ENCODE measurements at places on chromosomes 16 and 17.

DNA sequence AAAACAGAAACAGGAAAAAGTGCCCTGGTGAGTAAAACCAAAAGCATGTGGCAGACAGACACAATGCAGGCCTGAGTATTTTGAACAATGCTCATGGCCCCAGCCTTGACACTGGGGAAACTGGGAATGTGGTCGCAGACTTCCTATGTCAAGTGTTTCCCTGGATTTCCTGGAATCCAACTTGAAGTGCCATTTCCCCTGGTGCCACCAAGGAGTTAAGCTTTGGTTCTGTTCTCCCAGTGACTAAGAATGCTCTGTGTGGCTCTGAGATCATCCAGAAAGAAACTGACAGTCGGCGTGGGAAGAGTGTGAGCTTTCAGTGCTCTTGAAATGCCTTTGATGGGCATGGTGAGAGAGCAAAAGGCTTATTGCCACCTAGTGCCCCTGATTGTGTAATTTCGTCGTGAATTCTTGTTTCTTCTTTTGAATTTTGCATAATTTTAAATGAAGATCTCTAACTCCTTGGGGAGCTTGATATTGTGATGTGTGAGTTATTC is 96.0 kb downstream of the YPEL2 start:
- no peak for DNase-seq

GRCh38 chr17:73731733-73732132 is 87.5 kb upstream of the SDK2 start:
- no peak for DNase-seq

DNA sequence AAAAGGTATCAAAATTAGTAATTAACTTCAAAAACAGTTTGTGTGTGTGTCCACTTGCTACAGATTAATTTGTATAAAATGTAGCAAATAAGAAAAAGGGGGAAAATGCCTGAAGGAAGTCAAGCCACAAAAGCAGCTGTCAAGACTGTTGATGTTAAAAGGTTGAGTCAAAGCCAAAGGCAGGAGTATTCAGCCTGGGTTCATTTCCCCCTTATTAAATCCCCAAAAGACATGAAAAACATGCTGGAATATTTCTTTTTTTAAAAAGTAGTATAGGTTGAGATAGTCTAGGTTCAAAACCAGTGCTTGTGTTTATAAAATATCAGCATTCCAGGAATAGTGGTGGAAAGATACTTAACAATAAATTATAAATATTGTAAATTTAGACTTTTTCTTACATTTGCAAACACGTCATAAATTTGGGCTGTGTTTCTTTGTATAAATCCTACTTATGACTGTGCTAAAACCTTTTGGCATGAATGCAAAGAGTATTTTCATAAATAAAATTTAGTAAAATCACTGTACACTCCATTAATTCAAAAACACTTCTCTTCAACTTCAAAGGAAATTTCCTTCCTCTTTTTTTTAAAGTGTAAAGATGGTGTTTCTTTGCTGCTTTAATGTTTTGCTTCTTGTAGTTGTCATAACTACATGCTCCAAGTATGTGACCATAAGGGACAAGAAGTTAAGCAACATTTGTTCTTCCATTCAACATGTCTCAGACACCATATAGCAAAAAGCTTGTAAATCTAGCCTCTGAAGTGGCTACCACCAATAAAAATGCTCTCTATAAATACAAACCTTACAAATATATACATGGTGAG is 72.0 kb downstream of the SKAP1 start:
- DNase-seq = no peak

DNA sequence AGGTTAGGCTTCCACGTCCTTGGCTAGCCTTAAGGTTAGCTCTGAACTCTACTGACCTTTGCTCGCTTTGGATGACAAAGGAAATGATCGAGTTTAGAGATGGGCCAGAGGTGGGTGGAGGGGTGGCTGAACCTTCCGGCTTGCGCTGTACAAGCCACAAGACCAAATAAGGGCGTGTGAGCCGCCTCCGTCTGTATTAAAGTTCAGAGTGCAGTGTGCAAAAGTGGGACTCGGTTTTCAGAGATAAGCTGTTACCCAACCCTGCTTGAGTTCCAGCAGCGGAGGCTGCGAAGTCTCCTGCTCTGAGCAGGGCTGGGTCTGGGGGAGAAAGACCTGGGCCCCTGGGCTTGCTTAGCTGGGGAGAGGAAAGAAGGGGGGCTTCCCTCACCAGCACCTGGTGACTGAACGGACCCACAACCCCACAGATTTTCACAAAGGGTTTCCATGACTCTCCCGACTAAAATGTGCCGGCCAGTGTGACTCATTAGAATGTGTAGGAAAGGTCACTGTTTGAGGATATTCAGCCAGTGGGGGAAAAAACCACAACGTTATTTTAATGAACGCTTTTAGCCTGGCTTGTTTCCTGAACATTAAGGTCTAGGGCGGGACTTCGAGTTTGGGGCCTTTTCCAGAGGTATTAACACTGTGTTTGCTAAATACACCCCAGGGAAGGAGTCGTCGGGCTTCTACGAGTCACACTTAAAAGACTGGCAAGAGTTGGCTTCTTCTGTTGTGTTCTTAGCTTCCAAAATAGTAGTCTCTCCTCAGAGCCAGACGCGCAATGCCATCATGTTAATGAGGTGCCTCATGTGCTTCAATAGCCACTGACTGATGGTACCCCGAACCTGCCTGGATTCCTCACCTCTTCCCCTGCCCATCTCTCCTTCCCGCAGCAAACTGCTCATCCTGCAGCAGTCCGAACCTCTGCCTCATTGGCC is 67.0 kb downstream of the CENPV start:
- peak; percentile 88 for DNase-seq

DNA sequence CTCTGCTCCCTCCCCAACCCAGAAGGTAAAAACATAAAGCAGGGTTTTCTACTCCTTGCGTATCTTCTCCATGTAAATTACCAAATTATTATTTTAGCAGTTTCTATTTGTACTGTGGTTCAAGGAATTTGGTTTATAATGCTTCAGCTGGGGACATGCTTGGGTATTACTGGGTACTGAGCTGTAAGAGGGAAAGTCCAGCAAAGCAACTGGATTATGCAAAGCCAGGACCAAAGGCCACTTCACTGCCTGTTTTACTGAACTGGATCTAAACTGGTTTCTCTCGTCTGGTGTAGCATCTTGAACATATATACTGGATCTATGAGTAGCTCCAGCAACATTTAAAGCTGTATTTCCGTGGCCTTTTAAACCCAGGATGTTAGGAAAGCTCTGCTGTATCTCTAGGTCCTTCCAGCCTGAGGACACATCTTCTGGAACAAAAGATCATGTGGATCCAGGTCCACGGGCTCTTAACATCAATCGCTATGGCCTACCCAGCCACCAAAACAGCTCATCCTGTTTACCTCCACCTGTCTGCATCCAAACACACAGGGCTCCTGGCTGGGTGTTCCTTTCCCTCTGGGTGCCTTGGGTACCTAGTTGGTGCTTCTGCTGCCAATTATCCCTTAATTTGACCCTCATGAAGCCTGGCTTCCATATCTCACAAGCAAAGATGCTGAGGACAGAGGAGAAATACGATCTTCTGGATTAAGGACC is 7.2 kb downstream of the PMP22 start:
- no peak for DNase-seq

DNA sequence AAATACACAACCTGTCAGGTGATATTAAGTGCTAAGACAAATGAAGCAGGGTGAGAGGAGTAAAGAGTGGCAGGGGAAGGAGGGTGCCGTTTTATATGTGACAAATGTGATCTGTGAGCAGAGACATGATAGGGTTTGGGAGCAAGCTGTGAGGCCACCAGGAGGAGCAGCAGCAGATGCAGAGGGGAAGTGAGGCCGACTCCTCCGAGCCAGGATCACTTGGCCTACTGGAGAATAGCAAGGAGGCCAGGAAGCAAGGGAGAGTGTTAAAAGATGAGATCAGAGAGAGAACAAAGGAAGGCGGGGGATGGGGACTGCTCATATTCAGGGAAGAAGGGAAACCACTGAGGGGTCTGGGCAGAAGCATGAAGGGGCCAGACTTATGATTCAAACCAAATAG is 129.4 kb downstream of the TANGO6 start:
- no peak for DNase-seq

DNA sequence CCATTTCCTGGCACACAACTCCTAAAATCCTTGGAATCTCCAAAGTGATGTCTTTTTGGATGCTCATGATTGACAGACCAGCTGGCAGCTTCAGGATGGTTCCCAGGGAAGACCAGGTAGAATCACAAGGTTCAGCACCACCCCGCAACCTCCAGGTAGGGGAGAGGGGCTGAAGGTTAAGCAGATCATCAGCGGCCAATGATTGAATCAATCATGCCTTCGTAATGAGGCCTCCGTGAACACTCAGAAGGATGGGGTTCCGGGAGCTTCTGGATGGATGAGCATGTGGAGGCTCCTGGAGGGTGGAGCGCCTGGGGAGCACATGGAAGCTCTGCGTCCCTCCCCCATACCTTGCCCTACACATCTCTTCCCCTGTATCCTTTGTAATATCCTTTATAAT is 185.9 kb downstream of the SEC14L1 start:
- DNase-seq = peak; percentile 13

DNA sequence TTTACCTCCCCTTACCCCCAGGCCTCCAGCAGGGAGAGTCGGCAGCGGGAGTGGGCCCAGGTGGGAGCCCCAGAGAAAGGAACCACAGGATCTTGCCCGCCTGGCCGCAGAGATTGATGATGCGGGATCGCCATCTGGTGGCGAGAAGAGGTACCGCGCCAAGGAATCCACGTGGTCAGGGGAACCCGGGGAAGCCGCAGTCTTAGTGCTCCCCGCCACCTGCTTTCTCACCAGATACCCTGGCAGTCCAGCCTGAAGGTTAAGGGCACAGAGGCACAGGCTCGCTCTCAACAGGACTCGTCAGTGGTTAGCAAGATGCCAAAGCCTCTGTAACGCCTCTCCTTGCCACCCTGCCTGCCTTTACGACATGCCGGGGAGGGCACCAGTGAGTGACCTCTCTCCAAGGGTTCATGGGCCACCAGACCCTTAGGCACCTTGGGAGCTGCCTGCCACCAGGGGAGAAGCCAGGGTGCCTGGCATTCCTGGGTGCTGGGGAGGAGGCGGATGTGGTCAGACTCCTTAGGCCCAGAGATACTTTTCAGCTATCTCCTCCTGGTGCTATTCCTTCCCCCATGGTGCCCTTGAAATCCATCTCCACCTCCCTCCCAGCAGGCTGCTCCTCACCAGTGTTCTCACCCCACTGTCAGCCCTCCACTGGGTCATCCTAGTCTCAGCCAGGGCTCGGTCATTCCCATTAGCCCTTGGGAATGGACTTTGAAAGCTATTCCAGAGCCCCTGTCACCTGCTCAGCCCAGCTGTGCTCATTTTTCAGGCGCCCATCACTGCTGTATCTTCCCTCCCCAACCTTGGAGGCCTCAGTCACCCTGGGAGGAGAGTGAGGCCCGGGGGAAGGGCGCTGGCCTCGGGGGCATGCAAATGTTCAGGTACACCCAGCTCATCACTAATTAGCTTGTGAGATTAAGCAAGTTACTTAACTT is 5.5 kb upstream of the RHBDF2 start:
- DNase-seq = peak; percentile 86

GRCh38 chr16:89711601-89712273 is 9.0 kb downstream of the VPS9D1 start:
- no peak for DNase-seq

DNA sequence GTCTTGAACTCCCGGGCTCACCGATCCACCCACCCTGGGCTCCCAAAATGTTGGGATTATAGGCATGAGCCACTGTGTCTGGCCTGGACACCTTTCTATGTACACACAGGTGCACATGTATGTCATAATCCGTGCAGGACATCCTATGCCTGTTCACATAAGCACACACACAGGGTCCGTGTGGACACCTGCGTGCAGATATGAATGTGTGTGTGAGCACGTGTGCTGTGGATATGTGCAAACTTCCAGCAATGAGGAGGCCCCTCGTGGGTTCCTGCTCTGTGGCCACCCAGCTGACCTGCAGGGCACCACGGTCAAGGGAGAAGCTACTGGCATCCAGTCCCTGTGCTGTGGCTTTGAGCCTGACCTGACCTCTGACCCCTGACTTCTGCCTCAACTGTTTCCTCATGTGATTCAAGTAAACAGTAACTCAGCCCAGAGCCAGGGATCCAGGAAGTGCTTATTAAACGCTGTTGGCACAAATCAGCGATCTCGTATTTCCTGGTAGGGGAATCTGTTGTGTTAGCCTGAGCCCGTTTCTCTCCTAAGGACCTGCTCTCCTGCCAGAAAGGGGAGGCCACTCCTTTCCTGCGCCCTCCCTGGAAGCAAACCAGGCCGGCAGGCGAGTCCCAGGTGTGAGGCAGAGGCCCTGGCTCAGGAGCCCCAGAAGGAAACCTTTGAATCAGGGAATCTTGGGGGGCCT is 6.5 kb downstream of the CPNE7 start:
- DNase-seq = peak; percentile 46

DNA sequence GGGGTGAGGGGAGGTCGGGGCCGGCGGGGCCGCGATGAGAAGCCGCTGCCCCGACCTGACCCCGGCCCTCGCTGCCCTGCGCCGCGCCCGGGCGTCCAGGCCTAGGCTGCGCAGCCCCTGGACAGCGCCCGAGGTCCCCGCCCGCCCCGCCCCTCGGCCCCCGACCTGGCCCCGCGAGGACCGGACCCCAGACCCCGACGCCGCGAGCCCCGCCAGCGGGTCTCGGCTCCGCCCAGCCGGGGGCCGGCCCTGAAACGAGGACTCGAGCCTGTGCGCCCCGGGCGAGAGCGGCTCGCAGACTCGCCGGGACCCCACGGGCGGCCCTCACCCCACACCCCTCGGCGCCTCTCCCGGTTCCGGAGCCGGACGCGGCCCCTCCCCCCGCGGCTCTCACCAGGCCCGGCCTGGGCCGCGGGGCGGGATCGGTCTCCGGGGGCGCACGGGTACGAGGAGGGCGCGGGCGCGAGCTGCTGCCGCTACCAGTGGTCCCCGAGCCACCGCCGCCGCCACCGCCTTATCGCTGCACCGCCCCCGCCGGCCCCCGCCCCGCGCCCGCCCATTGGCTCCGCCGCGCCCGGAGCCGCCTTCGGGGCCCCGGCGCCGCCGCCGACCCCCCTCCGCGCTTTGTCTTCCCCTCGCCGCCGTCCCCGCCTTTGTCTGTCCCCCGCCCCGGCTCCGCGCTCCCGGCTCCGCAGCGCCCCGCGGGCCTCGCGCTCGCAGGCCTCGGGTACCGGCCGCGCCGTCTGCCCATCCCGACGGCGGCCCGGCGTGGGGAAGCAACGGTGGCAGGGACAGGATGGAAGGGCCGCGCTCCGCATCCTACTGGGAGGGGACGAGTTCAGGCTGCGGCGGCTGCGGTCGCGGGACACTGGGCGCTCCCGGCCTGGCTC is at the start of gene LIMD2:
Gene LIMD2, minus strand, starts transcription at position 488 of the 890 bp plus-strand sequence. CDS start 827 bp downstream, outside the sequence.
- DNase-seq = peak; percentile 54
